Activated CD4-positive, alpha-beta T cell treated with anti-CD3 and anti-CD28 coated beads, Interleukin-2, amount 10 ng/mL, durations not matched to agents 7 days and 5 days (primary cell): ENCODE measurements at places on chromosomes 4 and X. TPM values are rescaled to one million over a fixed set of nuclear protein-coding genes. Genes with fewer than 3 reads are reported as not detected.

F11 gene
- total RNA-seq, result not detected

TECRL gene
- total RNA-seq, result not detected

POU4F2 gene
- not detected for total RNA-seq

ABLIM2 gene
- 0.30 TPM for total RNA-seq

PRKG2 gene
- 0.15 TPM for total RNA-seq

SNCA gene
- 4.6 TPM for total RNA-seq

SYTL4 gene
- total RNA-seq, result not detected

LRPAP1 gene
- total RNA-seq, result 69.1 TPM

CT47B1 gene
- total RNA-seq, result not detected

DNA sequence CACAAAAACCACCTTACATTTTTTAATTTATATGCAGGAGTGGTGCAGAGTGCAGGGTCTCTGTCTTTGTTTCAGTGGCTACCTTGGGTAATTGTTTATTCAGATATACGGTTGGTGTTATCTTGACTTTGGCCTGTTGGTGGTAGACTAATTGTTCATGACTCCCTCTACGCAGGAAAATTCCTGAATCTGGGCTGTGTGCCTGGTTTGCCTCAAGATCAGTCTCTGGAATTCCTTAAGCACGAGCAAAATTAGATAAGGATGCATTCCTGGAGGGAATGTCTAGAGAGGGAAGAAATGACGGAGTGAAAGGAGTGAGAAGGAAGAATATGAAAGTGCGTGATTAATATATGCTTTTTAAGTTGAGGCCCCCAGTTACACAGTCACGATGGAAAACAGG, 576.9 kb upstream of the PCDH10 start:
- no peak for DNase-seq

DNA sequence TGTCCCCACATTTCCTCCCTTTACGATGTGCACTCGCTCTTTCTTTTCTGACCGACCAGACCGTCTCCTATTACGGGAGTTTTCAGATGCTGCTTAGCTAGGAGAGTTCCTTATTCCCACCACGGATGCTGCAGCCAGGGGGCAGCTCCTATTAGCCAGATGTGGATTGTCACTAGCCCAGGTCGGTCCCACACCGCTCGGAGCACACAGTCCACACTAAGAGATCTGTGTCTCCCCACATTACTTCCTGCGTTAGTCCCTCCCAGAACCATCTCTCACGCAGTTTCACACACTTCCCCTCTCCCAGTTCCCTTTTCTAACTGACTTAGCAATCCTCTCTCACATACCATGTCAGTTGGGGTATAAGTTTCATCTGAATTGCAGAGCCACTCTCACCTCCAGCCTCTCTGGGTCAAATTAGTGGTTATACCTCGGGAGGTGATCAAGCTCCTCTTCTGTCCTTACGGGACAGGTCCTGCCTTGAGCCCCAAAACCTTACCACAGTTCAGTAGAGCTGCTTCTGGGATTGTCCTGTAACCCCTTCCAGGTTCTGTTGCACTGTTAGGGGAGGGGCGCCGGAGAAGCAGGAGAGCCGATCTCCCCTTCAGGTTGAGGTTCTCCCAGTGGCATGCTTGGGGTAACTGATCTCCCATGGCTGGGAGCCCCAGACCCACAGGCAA, 28.2 kb downstream of the SULT1E1 start:
- DNase-seq, result no peak

GRCh38 chrX:8704184-8704583, 27.8 kb downstream of the ANOS1 start:
- DNase-seq, result no peak

DNA sequence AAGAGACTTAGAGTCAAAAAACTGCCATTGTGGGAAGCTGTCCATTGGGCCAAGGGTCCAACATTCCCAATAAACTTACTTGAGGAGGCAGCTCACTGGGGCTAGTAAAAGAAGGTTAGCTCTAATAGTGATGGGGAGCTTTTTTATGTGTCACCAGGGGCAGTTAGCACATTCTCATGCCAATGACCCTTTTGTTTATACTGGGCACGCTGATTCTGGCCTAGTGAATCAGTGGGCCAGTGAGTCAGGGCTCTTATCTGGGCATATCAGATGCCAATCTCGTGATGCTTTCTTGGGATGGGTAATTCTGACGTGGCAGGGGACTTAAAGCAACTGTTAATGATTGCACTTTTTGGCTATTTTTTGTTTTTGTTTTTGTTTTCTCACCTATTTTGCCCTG, 27.8 kb downstream of the TCEAL1 start:
- DNase-seq, result no peak

DNA sequence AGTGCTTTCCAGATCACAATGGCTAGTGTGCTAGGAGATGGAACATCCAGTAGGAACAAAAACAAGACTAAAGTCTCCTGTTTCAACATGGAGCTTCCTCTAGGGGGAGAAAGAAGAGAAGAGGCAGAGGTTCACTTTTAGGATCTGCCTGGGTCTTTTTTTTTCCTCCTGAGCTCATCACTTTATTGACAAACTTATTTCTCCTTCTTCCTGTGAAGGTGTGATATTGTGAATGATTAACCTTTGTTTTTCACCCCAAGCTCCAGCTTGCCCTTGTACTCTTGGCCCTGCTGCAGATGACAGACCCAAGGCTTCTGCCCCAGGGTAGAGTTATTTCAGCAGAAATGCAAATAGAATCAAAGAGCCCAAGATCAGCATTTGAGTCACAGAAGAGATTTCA, 13.5 kb downstream of the PAGE4 start:
- no peak for DNase-seq

- DNase-seq, result no peak
Measured at GRCh38 chr4:57287687-57288604, 177.8 kb upstream of the IGFBP7 start.

- no peak for DNase-seq
Measured at GRCh38 chr4:61407642-61408618, 207.8 kb downstream of the ADGRL3 start.

GRCh38 chr4:152997771-152998487, 61.8 kb downstream of the FHDC1 start:
- no peak for DNase-seq

GRCh38 chr4:38086151-38086848, 126.1 kb downstream of the PTTG2 start:
- DNase-seq, result no peak

DNA sequence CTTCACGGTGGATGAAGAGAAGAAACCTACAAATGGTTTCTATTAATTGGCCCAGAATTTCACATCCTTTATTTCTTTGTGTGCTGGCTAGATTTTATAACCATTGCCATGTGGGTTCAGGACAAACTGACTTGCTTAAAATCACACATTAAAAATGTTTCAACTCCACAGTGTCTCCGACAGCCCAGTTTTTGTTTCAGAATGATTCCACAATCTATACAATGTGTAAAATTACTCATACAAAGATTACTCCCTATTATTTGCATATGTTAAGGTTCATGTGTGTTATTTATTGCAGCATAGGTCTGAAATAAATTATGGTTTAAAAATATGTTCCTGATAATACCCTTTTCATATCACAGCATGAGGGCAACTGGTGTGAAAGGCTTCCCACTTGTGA, 20.6 kb downstream of the DCHS2 start:
- DNase-seq, result no peak

DNA sequence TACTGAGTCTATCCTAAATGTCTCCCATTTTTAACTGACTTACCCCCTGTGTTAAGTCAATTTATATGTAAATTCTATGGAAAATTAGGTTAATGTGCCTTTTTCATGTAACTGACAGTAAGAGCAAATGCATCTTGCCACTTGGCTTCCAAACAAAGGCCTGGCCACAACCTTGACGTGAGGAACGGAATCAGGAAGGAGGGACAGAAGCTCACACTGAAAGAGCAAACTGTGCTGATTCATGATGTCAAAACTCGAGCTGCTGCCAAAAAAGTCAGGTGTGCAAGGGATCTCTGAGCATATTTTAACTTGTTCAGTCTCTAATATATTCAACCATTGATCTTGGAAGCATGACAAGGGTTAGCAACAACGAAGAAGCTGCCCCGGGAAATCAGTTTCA, 35.8 kb downstream of the GPM6A start:
- DNase-seq, result no peak

DNA sequence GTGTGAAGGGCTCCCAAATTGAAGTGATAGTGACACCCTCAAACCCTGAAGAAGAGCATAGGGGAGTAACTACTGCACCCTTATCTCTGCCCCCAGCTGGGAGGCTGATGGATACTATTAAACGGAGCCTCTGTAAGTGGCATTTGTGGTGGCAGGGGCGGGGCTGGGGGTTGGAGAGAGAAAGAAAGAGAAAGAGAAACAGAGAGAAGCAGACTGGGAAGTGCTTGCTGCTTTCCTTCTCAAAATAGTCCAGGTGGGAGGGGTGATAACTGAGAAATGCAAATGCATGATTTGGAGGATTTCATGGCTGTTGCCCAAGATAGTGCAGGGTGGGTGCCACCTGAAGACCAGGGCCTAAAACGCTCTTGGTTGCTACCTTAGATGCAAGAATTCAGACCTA, 253.5 kb upstream of the GATB start:
- DNase-seq, result peak; percentile 73

GRCh38 chr4:140070973-140071372, 83.0 kb downstream of the MAML3 start:
- no peak for DNase-seq

DNA sequence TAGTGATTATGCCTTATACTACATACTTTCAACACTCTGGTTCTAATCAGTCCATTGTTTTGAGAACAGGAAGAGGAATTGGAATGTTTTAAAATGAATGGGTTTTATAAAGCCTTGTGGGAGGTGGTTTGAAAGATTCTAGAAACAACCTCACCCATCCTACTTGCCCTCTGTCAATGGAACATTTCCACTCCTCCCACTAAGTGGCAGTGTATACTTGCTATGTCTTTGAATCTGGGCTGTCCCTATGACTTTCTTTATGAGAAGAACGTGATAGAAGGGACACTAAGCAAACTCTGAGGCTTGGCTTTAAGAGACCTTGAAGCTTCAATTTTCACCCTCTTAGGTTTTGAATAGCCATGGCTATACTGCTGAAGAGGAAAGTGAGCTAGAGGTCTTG, 611.2 kb downstream of the PPP4R3C start:
- DNase-seq, result no peak

- DNase-seq, result no peak
Measured at GRCh38 chr4:124977045-124977444, 264.5 kb upstream of the ANKRD50 start.

GRCh38 chrX:47843363-47843762, 6.7 kb downstream of the ZNF81 start:
- DNase-seq, result no peak

GRCh38 chr4:76755756-76756155, 142.2 kb downstream of the SOWAHB start:
- no peak for DNase-seq

GRCh38 chrX:1500701-1501624, 36.0 kb downstream of the P2RY8 start:
- peak; percentile 58 for DNase-seq

DNA sequence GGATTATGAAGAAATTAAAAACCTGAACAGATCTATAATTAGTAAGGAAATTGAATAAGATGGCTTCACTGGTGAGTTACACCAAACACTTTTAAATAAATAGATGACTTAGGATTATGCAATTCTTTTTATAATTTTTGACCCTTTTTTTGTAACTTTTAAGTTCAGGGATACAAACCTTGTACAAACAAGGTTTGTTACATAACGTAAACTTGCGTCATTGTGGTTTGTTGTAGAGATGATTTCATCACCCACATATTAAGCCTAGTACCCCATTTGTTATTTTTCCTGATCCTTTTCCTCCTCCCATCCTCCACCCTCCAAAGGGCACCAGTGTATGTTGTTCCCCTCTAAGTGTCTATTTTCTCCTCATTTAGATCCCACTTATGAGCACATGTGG, 75.7 kb downstream of the CPEB2 start:
- DNase-seq, result no peak

- no peak for DNase-seq
Measured at GRCh38 chrX:152905081-152905420, 7.2 kb downstream of the ZNF185 start.

DNA sequence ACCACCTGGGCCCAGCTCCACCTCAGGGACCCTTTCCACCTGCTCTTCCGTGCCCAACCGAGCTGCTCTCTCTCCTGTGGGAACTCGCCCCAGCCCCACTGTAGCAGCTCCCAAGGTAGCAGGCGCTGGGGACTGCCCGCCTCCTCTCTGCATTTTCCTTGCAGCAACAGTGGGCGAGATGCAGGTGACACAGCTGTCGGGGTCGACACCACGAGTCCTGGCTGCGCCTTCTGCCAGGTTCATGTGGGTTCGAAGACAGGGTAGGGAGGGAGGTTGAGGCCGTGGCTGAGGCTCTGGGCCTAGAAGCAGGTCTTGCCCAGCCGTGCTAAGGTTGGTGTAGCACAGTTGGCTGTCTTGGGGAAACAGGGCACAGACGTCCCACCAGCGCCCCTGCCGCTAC, 245.2 kb upstream of the FSTL5 start:
- no peak for DNase-seq

- peak; percentile 5 for DNase-seq
Measured at GRCh38 chrX:120514236-120514635, 45.1 kb upstream of the LAMP2 start.

- no peak for DNase-seq
Measured at GRCh38 chr4:186121057-186121456, 16.6 kb downstream of the FAM149A start.

- no peak for DNase-seq
Measured at GRCh38 chrX:129557844-129558480, 17.9 kb downstream of the OCRL start.

DNA sequence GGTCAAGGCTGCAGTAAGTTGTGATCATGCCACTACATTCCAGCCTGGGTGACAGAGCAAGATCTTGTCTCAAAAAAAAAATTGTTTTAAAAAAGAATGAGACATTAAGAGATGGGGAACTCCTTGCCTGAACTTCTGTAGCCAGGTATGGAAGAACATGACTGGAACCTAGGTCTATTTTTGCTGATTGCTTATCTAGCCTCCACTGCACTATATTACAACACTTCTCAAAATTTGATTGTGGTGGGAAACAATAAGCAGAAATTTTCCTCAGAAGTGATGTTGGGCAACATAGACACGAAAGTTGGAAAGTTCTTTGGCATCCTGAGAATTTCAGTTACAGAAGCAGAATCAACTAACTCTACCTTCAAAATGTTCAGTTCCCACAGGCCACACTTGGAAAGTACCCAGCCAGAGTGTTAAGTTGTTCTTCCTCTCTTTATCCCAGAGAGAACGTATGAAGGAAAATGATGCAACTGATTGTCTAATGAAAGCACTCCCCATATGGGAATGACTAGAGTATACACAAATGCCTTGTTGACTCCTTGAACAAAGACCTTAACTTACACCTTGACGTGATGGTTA, 50.0 kb downstream of the LUZP4 start:
- DNase-seq, result no peak

- DNase-seq, result no peak
Measured at GRCh38 chr4:95367824-95368223, 180.9 kb downstream of the UNC5C start.

- DNase-seq, result peak; percentile 22
Measured at GRCh38 chr4:36189511-36190226, 54.6 kb downstream of the ARAP2 start.

DNA sequence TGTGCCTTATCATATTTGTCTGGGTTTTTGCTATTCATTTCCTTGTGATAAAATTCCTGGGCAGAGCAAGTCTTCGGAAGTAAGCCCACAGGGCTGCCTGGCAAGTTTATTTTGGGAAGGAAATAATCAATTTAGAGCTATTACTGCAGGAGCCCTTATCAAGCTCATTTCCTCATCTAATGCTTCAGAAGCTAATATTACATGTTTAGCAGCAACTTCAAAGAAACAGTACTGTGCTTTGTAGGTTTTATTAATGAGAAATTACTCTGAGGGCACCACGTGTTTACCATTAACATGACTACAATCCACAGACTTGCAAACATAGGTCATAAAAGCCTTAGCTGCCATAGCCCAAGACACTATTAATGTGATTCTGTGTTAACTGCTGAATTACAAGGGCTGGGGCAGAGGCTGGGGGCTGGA, 540.0 kb downstream of the SPRY1 start:
- no peak for DNase-seq
